ENCODE measurements at places on chromosomes 13 and 19.
A peak's percentile ranks its signal among the peaks of the same experiment; 100 is the strongest.

DNA sequence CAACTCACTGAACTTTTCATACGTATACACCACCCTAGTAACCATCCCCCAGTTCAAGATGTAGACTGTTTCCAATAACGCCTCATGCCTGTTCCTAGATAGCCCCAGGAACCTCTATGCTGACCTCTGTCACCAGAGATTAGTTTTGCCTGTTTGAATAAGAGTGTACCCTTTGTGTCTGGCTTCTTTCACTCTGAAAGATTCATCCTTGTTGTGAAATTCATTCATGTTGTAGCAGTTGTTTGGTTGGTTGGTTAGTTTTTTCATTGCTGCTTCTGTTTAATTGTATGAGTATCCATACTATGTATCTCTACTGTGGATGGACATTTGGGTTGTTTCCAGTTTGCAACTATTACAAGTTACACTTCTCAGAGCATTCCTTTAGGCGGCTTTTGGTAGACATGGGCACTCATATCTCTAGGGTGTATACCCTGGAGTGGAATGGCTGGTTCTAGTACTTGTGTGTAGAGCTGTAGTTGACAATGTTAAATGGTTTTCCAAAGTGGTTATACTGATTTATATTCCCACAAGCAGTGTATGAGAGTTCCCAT lies 1.6 kb downstream of the RNASEH2B start:
- DNase-seq = peak; percentile 10

DNA sequence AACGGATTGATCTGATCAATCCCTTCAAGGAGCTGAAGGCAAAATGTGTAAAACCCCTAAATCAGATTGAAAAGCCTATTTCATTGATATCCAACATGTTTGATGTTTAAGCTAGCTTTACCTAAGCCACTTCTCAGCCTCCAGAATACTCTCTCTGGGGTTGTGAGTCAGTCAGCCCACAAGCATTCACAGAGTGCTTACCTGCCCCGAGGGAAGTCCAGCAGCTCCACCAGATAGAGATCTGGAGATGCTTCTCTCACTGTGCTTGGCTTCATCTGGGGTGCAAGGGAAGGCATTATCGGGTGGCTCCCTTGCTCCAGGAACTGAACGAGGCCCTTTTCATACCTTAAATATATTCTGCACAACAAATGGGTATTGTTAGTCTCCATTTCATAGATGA lies 159.7 kb downstream of the OXGR1 start:
- DNase-seq = no peak

- no peak for DNase-seq
Measured at GRCh38 chr19:31979949-31980670, 365.3 kb upstream of the ZNF507 start.

- no peak for DNase-seq
Measured at GRCh38 chr13:39370554-39370953, 232.4 kb downstream of the LHFPL6 start.

DNA sequence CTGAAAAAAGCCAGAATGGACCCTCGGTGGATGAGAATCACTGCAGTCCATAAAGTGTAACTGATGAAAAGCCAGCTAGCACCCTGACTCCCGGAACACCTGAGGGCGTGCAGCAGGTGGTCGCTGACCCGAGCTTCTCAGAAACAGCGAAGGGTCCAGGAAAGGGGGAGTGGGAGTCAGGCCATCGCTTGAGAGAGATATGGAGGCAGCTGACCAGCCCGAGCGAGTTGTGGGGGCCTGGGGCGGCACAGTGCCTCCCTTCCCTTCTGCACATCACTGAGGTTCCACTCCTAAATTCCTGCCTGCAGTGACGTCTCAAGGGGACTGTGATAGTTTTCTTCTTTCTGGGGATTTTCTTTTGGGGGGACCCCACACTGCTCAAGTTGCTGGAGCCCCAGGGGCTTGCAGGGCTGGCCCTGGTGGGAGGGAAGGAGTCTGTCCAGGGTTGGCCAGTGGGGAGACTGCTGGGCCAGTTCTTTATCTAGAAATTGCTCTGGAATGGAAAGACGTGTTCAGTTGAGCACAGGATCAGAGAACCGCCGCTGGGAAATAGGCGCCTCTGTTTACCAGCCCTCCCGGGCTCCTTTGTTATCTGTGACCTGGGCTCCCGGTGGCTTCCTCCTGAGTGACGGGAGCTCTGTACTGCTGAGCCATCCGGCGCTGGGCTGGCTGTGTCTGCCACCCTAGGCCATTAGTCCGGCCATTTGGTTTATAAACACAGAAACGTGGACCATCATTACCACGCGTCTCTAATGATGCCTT lies 71.3 kb downstream of the RAB20 start:
- DNase-seq = no peak

GRCh38 chr19:47680858-47681332 lies 32.3 kb upstream of the EHD2 start:
- no peak for DNase-seq

GRCh38 chr13:78227709-78228108 lies 309.1 kb upstream of the EDNRB start:
- no peak for DNase-seq

GRCh38 chr13:67043901-67044300 lies 186.2 kb downstream of the PCDH9 start:
- no peak for DNase-seq

DNA sequence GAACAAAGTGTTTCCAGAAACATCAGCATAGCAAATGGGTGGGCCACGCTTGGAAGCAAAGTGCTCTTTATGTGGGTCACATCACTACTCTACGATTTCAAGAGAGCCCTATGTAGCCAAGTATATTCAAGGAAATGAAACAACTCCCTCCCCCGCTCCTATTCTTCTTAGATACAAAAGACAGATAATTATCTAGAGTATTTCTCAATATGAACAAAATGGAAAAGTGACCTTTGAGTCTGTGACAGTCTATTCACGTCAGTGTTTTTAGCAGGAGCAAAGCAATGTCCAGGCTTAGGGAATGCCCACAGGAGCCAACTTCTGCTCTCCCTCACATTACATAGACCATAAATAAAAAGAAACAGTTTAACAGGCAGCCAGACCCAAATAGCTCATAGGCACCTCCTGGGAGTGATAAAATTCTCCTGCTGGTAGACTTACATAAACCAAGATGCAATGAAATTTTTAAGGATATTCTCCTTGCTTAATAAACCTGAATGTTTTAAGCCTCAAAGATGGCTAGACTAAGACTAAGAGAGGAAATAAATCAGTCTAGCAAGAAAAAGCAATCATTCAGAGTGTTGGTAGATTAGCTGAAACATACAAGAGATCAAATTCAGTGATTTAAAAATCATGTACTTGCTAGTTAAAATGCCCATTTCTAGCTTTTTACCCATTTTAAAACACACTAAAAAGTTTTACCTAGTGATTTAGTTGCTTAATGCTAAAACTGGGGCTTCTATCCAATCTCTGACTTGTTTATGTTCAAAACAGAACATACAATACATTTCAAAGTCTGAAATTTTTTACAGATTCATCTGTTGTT lies 182.8 kb downstream of the RGCC start:
- no peak for DNase-seq

DNA sequence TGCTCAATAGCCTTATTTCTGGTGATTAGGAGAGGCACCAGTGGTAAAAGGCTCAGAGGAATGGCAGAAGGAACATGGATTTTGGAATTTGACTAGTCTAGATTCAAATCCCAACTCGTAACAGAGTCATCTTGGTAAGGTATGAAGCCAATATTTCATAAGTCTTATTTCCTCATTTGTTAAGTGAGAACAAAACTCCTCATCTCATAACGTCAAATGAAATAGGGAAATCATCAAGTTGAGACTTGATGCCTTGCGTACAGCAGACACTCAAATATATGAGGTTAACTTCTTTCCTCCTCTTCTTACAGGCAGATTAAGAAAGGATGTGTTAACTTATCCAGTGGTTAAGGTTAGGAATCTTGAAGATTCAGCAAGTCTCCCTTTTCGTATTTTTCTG lies 189.2 kb downstream of the DLEU7 start:
- DNase-seq = no peak

DNA sequence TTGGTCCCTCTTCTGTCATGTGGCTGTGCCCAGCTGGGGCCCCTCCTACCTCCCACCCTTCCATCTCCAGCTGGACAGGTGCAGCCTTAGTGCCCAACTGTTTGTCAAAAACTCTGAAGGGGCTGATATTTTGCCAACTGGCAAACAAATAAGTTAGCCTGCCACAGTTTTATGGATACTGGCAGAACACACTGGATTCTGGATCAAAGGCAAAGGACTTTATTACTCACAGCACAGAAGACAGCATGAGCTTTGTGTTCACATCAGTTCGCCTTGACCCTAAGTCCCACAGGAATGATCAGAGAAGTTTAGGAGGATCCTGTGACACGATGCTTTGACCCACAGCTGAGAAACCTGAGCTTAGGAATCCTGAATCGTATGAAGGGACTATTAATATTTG lies 16.4 kb downstream of the KLK2 start:
- DNase-seq = no peak

- no peak for DNase-seq
Measured at GRCh38 chr13:90502762-90503161, 844.7 kb upstream of the MIR17HG start.

Data from central memory CD4-positive, alpha-beta T cell (primary cell).